OCI-M1 (cell line): ENCODE measurements at places on chromosomes 7 and 10.

DNA sequence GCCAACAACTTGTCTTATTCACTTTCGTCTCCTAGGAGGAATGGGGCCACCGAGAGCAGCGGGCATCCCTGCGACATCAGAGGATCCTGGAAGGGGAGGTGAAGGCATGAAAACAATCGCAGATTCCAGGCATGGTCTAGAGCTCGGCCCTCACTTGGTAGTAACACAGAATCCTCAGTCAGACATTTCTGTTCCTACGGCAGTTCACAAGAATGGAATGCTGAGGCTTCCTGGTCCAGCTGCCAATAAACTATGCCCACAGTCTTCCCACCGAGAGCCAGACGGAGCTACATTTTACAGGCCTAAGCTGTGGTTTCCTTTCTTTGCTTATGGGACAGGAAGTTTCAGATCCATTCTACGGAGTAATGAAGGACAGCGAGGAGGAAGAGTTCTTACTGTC lies 75.8 kb downstream of the OR13A1 start:
- no peak for DNase-seq

GRCh38 chr7:134640842-134641715 lies 5.6 kb upstream of the BPGM start:
- peak; percentile 0 for DNase-seq

GRCh38 chr10:97570789-97571471 lies 1.6 kb upstream of the ANKRD2 start:
- DNase-seq = no peak

DNA sequence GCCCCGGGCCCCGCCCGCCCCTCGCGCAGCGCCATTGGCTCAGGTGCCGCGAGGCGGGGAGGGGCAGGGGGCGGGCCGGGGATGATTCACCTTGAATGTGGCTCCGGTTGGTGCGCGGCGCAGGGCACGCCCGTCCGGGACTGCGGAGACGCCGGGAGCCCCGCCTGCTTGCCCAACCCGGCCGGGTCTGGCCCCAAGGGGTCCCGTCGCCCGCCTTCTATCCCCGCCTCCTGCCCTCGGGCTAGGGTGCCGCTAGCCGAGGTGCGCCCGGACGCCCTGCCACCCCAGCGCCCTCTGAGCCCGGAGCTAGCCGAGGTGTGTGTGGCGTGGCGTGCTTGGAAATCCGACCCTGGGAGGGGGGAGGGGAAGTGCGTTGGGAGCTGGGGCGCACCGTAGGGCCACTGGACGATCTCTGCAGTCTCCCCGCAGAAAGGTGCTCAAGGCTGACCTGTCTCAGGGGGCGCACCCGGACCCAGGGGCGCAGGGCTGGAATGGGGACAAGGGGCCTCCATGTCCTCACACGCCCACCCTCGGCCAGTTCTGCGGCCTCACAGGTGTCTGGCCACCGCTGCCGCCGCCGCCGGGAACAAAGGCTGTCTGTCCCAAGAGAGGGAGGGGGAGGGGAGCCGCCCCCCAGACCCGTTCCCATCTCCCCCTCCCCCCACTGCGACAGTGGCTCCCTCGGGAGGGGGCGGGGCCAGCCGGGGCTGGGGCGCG lies 168.9 kb downstream of the NRF1 start:
- DNase-seq = peak; percentile 26

DNA sequence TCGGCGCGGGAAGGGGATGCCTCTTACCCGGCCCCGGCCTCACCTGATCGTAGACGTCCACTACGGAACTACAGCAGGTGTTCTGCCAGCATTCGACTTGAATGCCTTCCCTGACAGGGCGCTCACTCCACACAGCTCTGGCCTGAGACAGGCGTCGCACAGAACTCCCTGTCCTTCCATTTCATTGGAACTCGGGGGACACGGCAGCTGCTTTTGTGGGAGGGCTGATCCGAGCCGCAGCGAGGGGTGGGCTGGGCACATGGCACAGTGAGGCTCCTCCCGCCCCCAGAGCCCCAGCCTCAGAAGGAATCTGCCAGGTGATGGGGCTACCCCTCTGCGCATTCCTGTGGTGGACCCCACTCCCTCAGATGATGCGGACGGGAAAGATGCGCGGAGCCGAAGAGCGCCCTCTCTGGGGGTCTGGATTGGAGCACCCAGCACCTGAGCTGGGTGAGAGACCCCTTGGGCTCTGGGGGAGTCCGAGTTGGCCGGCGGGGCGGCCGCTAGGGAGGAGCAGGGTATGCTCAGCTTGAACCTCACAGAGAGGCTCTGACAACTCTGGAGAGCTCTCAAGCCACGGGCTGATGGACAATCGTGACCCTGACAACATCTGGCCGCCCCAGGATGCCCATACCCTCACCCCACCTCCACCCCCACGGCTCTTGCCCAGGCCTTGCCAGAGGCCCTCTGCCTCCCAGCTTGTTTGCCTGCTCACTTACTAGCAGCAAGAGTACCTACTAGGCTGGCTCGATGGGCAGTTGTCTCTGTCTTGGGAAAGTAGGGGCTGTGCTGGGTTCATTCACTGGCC lies 36.6 kb downstream of the RASGEF1A start:
- DNase-seq = no peak

GRCh38 chr7:114823290-114823689 lies 98.6 kb upstream of the MDFIC start:
- no peak for DNase-seq

- DNase-seq = no peak
Measured at GRCh38 chr7:232410-233248, 40.3 kb downstream of the FAM20C start.

DNA sequence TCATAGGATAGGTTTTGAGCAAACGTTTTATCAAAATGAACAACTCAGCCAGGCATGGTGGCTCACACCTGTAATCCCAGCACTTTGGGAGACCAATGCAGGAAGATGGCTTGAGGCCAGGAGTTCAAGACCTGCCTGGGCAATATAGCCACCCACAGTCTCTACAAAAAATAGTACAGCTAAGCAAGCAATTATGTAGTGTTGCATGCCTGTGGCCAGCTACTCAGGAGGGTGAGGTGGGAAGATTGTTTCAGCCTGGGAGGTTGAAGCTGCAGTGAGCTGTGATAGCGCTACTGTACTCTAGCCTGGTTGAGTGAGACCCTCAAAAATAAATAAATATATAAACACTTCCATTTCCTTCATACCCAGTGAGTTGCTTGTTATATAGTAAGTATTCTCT lies 67.1 kb downstream of the LSMEM1 start:
- DNase-seq = no peak

DNA sequence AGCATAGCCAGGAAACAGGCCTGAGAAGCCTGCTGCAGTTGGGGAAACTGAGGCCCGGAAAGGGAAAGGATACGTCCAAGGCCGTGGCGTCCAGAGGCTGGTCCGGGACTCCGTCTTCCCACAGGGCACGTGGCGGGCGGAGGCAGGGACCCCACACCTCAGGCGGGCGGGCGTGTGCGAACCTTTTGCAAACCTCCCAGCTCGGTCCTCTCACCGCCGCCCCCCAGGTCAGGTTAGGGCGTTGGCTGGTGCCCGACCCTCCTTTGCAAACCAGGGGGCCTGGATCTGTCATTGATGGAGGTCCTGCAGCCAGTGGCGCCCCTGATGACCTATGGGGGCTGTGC lies 19.3 kb downstream of the FAM20C start:
- no peak for DNase-seq

DNA sequence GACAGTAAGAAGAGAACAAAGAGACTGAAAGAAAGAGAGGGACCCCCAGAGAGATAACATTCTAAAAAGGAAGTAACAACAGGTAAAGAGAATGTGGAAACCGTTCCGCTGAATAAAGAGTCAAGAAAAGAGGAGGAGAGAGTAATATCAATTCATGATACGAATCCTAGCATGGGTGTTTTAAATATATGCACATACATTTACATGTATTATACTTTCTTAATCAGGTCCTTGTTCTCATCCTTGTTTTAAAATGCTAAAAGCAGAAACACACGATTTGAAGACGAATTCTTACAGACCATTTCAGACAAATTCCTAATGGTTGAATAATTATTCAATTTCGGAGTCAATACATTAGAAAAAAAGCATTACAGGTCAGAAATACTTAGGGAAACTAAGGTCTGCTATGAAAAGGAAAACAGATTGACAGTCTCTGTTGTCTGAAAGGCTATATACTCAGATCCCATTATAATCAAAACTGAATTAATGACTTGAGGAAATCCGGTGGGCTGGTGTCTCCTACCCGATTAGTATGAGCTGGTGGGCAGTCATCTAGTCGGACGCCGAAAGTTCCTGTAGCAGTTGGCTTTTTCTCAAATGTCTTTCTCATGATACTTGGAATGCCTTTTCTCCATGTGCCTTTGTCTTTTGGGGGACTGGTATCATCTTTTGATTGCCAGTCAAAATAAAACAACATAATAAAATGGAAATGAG lies 127.3 kb downstream of the ARHGAP21 start:
- DNase-seq = no peak

DNA sequence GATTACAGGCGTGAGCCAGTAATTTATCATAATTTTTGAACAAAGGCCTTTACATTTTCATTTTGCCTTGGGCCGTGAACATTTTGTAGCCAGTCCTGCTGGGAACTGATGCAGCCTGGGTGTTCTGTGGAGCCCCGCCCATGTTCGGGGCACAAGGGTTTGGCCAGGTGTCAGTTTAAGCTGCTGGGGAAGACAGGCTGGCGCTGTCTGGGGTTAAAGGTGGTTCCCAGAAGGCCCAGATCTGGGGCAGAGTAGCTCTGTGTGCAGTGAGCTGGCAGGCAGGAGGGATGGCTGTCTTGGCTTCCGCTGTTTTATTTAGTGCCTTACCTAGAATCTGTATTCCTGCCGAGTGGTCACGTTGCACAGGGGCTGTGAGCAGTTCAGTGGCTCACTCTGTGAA lies 50.2 kb downstream of the DOCK1 start:
- no peak for DNase-seq

DNA sequence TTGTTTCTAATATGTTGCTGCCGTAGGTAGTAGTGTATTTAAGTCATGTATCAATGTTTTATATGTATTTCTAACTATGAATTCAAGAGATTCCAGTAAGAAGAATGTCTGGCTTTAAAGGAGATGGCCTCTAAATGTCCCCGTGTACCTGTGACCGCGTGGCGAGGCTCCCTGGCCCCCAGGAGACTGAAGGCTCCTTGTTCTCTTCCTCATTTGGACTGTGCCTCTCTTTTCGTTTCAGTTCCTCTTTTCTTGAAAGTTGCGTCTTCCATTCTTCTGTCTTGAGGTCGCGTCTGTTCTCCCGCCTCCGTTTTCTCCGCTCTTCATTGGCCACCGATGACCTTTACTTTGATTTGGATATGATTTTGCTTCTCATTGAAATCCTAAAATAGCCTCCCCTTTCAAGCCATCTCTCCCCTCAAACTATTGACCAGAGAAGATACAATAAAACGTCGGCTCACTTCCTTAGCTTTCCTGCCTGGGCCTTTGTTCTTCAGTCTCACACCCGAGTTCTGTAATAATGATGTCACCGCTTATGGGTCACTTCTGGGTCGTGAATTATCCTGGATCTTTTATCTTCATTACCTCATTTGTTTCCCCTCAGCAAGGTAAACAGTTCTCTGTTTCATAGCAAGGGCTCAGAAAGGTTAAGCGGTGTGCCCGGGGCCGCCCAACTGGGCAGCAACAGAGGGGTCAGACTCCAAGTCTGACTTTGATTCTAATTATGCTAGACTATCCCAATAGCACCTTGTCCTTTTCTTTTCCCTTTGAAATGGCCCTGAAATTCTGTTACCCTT lies 28.7 kb downstream of the WIPI2 start:
- DNase-seq = no peak

GRCh38 chr10:74623786-74624185 lies 202.6 kb upstream of the KAT6B start:
- no peak for DNase-seq

- no peak for DNase-seq
Measured at GRCh38 chr10:11142777-11143176, 125.1 kb downstream of the CELF2 start.

GRCh38 chr7:110356438-110356837 lies 734.5 kb upstream of the LRRN3 start:
- DNase-seq = no peak

DNA sequence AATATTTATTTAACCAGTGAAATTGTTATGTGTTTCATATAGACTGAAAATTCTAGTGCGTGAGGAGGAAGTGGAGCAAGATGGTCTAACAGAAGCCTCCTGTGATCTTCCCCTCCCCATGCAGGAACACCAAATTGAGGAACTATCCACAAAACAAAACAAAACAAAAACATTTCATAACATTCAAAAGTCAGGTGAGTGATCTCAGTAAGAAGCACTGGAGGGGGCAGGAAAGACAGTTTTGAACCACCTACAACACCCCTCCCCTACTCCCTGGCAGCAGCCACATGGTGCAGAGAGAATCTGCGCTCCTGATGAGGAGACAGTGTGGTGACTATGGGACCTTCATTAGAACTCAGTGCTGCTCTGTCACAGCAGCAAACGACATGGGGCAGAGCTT lies 221.9 kb upstream of the SEMA3C start:
- peak; percentile 94 for DNase-seq

- no peak for DNase-seq
Measured at GRCh38 chr7:123230603-123231002, 30.8 kb upstream of the SLC13A1 start.

DNA sequence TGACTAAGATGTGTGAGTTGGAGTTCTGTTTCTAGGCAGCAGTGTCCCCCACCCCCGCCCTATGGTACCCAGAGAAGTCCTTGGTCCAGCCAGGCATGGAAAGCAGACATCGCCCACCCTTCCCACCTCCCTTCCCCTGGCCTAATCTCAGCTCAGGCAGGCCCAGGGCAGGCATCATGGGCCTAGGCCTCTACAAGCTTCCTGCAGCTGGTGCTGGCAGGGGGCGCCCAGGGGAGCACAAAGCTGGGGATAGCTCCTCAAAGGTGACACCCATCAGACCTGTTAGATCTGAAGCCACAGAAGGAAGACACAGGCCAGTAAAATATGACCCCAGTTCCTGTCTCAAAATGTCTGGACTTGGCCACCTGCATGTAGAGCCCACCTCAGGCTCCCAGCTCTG lies 18.9 kb upstream of the UNC5B start:
- no peak for DNase-seq

- no peak for DNase-seq
Measured at GRCh38 chr7:155874411-155874810, 62.1 kb upstream of the SHH start.

- DNase-seq = no peak
Measured at GRCh38 chr7:27100694-27101170, 1.8 kb downstream of the HOXA2 start.

GRCh38 chr10:88243836-88244730 lies 339.0 kb downstream of the RNLS start:
- DNase-seq = peak; percentile 80

GRCh38 chr7:97357459-97357858 lies 240.0 kb downstream of the SDHAF3 start:
- DNase-seq = no peak

- DNase-seq = no peak
Measured at GRCh38 chr10:7457478-7458316, 46.9 kb upstream of the SFMBT2 start.

DNA sequence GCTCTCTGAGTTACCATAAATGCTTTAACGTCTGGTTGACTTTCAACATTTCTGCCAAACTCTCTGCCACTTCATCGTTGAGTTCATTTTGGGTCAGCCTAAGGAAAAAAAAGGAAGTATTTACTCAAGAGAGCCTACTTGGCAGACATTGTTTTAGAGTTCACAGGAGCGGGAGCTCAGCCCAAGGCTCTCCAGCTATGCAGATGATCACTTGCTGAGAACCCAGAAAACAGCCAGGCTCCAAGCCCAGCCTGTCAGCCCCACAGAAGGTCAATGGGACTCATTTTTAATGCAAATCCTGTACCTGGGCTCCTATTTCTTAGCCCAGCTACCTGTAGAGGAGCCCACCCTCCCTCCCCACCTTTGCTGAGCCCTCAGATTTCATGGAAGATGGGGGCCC lies 45.5 kb downstream of the NOD1 start:
- DNase-seq = peak; percentile 14

GRCh38 chr7:146355216-146355615 lies 238.6 kb downstream of the CNTNAP2 start:
- no peak for DNase-seq

GRCh38 chr7:6476596-6477317 lies 29.0 kb upstream of the DAGLB start:
- no peak for DNase-seq
